GM20000 (cell line): ENCODE measurements at places on chromosomes 12 and 14.

DNA sequence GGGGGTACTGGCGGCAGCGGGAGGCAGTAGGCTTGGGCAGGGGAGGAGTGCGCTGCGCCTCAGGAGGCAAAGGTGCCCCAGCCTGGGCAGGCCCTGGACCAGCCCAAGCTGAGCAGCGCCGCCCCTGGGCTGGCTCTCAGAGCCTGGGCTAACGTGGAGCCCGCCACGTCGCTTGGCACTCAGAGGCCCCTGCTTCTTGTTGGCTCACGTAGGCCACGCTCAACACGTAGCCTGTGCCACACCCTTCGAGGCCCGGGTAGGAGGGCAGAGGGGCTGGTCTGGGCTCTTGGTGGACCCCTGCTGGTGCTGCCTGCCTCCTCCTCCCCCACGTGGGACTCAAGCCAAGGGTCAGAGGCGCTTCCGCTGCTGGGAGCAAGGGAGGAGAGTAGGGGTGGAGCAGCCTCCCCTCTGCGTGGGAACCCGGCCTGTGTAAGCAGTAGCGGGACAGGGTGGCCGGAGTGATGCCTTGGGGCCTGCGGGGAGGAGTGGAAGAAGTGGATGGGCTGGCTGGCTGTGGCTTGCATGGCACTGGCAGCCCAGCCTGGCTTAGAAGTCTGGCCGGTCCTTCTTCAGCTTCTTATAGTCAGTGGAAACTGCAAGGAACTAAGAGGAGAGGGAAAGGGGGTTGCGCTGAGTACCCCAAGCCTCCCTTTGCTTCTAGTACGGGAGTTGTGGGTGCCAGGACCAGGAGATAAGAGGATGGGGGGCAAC is 5.7 kb downstream of the SHMT2 start:
- DNase-seq: no peak

GRCh38 chr12:27383429-27384260 is 51.0 kb downstream of the BMAL2 start:
- DNase-seq: peak; percentile 71

DNA sequence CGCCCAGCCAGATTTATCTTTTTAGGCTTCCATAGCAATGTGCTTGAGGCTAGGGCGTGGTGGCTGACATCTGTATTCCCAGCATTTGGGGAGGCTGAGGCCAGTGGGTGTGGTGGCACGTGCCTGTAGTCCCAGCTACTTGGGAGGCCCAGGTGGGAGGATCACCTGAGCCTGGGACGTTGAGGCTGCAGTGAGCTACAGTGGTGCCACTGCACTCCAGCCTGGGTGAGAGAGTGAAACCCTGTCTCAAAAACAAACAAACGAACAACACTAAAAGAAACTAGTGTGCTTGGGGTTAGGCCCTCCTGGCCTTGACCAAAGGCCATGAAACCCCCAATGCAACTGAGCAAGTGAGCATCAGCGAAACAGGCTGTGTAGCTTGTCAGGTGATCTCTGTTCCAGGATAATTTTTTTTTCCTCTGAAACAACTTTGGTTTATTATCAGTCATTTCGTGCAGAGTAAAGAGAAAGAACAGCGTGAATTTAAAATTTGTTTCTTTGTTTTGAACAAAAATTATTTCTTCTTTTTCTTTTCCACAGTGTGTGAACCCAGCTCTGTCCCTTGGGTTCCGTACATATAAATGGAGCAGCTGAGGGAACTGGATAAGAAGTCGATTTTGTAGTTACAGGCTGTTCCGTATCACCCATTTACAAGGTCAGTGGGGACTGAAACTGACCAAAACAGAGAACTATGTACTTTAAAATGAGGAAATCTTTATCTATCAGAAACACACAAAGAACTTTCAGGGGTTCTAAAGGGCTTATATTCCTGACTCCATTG is 8.8 kb upstream of the TUBA1C start:
- DNase-seq: no peak

GRCh38 chr12:59088673-59089072 is 168.4 kb upstream of the LRIG3 start:
- DNase-seq: no peak

GRCh38 chr12:31371256-31371620 is 45.3 kb upstream of the SINHCAF start:
- DNase-seq: no peak

DNA sequence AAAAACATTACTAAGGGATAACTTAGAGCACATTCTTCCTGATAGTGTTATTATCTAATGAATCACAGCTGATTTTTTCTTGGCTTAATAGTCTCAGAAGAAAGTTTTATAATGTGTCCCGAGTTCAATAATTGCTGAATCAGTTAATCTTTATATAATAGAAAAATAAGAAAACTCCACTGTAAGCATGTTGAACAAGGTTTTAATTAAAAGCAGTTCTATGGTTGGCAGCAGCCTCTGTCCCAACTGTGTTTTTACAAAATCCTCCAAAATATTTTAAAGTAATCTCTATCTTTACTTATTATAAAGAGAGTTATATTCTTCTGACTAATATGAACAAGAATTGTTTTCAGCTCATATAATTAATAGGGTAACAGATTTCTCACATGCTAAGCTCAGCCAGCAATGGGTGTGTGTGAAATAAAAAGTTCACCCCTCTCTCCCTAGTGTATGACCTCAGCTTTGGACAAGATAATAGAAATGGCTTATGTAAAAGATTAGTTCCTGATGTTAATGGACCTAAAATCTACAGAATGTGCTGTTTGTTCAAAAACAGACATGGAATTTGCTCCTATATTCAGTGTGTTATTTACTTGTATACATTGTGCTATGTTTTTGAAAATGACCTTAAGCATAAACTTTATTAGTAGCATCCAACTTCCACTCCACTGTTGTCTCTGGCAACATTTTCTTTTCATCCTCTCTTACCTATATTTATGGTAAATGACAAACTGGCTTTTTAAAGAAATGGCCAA is 67.1 kb upstream of the DCN start:
- no peak for DNase-seq

- DNase-seq: no peak
These were observed 380.1 kb downstream of the ALG10 start for GRCh38 chr12:34402228-34402898.

GRCh38 chr14:74951443-74952179 is 3.8 kb downstream of the PGF start:
- no peak for DNase-seq

GRCh38 chr12:116528065-116528464 is 31.1 kb upstream of the MAP1LC3B2 start:
- no peak for DNase-seq

- DNase-seq: no peak
These were observed 11.3 kb upstream of the DACT1 start for GRCh38 chr14:58626431-58626831.
